M059J (cell line): ENCODE measurements at places on chromosomes 5 and 9.

DNA sequence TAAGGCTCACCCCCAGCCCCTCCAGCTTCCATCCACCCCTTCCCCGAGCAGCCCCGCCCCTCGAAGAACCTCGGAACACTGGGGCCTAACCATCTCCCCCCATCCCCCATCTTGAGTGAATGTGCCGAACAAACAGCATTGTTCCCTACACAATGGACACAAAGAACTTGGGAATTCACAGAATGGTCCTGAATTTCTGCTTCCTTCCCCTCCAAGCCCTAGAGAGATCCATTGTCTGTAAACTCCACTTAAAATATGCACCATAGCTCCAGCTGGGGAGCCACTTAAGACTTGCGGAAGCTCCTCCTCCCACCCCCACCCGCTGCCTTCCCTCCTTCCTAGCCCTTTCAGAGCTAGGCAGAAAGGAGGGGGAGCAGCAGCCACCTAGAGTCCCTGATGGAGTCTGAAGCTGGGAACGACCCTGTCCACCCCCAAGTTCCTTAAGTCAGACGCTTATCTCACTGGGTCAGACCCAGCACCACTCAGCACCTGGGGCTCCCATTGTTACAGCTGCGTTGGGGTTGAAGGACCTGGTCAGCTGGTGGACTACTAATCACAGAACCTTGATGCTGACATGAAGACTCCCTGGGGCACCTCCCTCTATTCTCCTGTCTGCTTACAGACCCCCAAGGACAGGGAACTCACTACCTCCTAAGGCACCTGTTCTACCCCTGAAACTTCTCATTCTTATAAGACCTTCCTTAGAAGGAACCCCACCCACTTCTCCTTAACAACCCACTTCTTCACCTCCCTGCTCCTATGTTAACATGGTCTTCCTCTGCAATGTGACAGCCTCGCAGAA lies 61.4 kb downstream of the PCDH1 start:
- no peak for DNase-seq

DNA sequence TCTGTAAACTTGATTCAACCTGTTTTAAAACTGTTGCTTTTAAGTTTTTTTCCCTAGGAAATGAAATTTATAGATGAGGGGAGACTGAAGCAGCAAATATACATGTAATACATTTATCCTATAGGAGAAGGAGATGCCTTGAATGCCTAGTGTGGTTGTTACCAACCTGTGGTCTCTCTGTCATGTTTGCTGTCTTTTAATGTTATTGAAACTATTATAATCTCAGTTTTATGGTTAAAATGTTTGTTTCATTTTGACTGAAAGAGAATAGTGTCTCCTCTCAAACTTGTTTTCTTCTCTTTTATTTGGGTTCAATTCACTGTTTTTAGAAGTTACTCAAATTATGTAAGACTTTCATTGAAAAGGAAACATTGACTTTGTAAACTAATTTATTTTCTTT lies 15.8 kb downstream of the MRPL22 start:
- DNase-seq, result no peak

DNA sequence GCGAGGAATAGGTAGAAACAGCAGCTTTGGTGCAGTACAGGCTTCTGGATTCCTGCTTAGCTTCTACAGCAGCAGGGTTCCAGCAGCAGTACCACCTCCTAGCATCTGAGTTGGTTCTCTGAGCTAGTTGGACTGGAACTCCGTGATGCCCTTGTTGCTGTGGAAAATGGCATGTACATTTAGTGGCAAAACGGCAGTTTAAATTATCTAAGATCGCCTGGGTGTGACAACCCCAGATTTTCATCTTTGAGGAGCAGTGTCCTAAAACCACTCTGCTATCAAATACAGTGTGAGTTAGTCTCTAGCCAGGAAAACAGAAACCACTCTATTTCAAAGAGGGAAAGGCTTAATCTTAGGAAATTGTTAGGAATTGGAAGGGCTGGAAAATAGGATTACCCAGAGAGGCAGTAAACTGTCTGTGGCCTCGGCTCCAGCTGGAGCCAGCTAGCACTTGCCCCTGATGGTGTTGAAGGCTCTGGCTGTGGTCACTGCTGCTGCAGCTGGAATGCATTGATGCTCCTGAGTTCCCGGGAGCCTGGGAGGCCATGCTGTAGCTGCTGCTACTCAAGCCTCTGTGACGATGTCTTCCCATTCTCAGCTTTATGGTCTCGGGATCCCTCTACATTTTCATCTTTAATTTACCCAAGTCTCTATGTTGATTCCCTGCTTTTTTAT lies 29.4 kb downstream of the RAD23B start:
- no peak for DNase-seq

- DNase-seq, result no peak
Measured at GRCh38 chr9:130027533-130028365, 15.2 kb downstream of the FNBP1 start.

DNA sequence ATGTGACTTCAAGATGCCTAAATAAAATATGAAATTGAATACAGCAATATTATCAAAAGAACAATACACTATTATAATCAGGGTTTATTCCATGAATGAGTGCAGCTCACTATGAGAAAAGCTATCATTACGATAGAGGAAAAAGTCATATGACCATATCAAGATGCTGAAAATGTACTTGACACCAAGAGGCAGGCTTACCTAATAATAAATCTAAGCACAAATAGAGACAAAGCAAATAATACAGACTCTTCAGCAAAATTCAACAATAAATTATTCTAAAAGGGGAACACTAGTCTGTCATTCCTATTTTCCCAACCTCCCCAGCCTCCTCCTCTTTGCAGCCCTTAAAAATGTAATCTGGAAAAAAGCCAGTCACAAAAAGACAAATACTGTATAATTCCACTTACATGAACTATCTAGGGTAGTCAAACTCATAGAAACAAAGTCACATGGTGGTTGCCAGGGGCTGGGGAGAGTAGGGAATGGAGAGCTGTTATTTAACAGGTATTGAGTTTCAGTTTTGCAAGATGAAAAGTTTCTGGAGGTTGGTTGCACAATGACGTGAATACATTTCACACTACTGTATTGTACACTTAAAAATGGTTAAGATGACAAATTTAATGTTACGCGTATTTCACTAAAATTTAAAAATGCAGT lies 148.4 kb downstream of the NFIB start:
- no peak for DNase-seq

DNA sequence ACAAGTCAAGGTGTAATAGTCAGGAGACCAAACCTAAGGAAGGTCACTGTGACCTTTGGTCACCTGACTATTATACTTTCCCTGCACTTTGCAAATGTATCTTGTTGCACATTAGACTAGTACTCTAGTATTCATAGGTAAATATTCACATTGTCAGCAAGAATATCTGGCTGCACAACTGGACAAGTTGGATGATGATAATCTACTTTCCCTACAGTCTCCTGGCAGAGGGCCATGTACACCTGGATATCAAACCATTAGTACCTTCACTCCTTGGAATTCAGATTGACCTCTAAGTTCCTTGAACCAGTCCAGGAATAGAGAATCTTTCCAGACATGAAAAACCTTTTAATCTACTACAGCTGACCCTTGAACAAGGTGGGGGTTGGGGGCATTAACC lies 344.8 kb downstream of the DEPDC1B start:
- DNase-seq, result no peak

DNA sequence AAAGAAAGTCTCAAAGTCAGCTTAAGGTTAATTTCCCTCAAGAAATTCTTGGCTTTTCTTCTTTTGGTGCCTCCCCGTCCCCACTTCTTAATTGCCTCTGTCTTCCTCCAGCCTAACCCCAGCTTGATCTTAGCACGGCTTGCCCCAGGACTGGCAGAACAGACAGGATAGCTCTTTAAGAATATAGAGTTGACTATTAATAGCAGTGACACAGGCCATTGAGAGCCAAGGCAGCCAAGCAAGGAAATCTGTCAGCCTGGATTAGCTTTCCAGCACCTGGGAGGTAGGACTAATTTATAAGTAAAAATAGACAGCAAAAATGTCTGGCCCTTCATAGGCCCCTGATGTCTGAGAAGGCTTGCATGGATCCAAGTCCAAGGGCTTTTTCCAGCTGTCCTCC lies 384.6 kb upstream of the SLC30A5 start:
- no peak for DNase-seq

DNA sequence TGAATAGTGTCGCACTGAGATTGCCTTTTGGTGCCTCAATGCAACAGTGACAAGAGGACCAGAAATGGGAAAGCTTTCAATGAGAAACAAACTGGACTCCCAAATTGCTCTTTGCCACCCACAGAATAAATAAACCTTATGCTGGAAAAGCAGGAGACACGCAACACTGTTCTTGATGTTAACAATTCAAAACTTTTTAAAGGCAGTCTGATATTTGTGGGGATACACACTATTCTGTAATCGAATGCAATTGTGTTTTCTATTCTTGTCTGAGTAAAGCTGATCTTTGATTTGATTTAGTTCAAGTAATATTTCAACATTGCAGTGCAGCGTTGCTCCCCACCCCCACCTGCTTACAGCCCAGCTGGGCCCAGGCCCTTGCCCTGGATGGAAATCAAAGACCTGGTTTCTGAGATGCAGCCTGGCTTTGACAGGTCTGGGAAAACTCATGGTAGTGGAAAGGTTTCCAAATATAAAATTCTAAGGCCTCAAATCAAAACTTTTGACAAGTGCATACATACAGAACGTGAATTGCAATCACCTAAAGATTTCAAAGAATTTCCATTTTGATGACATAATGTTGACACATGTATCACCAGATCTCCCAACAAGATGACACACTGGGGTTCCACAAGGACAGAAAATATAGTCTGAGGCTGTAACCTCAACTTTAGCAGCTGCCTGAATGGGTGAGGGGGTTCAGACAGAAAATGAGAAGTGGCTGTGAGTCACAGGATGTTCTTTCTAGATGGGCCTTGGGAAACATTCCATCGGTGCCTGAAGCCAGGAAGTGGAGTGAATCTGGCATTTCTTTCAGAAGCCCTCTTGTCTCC lies 55.1 kb downstream of the ABCA1 start:
- DNase-seq, result peak; percentile 98

DNA sequence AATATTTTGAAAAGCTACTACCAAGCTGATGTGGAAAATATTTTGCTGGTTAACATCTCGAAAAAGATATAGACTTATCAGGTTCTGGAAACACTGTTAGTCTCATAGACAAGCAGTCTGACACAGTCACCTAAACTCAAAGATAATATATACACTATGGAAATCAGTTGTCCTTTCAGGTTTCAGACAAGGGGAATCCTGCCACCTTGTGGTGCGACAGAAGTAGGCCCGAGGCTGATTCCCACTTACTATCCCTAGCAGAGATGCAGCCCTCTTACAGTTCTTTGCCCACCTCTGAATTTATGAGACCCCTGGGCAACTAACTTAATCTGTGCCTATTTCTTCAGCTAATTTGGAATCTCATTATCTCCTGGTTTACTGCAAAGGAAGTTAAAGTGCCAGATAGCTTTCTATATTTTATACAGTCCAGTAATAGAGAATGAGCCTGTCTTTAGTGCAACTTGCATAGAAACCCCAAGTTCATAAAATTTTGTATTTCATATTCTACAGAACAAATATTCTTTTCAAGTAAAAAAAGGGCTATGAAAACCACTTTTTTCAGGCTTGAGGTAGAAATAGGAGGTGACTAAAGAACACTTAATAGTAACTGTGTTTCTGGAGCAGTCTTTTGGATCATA lies 16.9 kb downstream of the RAD1 start:
- DNase-seq, result peak; percentile 75

DNA sequence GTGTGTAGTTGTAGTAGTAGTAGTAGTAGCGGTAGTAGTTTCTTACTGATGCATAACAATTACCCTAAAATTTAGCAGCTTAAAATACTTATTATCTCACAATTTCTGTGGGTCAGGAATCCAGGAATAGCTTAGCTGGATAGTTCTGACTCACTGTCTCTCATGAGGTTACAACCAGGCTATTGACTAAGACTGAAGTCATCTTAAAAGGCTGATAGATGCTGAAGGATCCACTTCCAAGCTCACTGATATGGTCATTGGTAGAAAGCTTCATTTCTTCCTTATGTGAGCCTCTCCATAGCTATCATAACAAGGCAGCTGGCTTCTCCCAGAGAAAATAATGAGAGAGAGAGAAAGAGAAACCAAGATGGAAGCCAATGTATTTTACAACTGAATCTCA lies 147.5 kb upstream of the FBXL17 start:
- peak; percentile 1 for DNase-seq

GRCh38 chr9:133932633-133933032 lies 59.5 kb downstream of the VAV2 start:
- DNase-seq, result no peak

- no peak for DNase-seq
Measured at GRCh38 chr9:89008055-89008743, 16.9 kb downstream of the S1PR3 start.

DNA sequence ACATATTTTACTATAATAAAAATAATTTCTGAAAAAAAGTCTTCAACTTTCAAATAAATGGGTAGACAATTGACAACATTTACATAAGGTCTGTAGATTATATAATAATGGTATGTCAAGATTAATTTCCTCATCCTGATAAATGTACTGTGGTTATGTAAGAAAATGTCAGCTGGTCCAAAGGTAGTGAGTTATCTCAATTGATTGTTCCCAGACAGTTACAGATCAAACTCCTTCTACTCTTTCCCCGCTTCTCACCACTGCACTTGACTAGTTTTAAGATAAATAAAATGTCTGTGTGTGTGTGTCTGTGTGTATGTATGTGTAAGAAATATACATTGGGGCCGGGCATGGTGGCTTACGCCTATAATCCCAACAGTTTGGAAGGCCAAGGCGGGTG lies 16.4 kb upstream of the MARCHF6 start:
- no peak for DNase-seq

GRCh38 chr9:116447934-116448333 lies 239.2 kb upstream of the TRIM32 start:
- no peak for DNase-seq

DNA sequence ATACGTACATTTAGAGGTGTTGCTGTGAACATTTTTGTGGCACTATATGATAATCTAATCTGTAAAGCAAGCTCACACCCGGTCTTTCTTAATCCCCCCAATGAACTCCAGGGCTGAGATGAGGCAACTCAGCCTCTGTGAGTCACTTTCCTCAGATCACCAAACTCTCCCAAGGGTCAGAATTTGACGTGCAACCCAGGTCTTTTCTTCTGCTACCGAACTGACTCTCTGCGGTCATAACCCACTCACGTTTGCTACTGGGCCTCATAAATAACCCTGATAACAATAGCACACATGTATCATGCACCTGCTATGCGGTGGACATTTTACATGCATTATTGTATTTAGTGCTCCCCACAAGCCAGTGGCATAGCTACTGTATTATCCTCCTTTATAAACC lies 153.1 kb downstream of the DROSHA start:
- peak; percentile 58 for DNase-seq

DNA sequence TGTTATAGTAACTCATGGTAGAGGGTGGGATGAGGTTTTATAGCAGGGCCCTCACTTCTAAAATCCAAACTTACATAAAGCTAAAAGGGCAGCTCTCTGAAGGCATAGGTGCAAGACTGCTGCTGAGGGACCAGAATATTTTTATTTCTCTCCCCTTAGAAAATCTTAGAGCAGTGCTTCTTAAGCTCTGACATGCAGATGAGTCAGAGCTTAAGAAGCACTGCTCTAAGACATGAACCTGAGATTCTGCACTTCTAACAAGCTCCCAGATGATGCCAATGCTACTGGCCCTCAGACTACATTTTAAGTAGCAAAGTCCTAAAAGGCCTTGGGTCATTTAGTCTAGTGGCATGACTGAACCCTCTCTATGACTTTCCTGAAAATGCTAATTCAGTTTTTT lies 97.6 kb upstream of the SPRY4 start:
- DNase-seq, result peak; percentile 73
